ENCODE measurements at places on chromosomes 7 and 10.
A peak's percentile ranks its signal among the peaks of the same experiment; 100 is the strongest.

GRCh38 chr10:13690281-13690825 is 103.6 kb downstream of the PRPF18 start:
- DNase-seq = no peak

DNA sequence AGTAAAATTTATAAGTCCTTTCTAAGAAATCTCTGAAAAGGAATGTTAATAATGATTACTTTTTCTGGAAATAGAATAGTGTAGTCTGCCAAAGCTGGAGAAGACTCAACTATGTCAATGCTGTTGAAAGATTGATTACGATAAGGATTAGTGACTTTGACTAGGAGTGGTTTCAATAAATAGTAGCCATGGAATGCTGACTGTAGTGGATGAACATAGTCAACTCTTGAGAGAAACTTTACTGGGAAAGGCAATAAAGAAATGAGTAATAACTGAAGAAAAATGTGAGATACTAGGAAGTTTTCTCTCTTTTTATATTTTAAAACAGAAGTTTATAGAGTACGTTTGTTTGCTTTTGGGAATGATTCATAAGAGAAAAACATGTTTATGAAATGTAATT is 105.0 kb upstream of the CDK13 start:
- no peak for DNase-seq

- no peak for DNase-seq
Observed at GRCh38 chr7:71543396-71543795, 411.5 kb downstream of the GALNT17 start.

- DNase-seq = no peak
Observed at GRCh38 chr7:82789883-82790609, 346.5 kb upstream of the CACNA2D1 start.

- no peak for DNase-seq
Observed at GRCh38 chr10:69862882-69863530, 61.3 kb downstream of the COL13A1 start.

DNA sequence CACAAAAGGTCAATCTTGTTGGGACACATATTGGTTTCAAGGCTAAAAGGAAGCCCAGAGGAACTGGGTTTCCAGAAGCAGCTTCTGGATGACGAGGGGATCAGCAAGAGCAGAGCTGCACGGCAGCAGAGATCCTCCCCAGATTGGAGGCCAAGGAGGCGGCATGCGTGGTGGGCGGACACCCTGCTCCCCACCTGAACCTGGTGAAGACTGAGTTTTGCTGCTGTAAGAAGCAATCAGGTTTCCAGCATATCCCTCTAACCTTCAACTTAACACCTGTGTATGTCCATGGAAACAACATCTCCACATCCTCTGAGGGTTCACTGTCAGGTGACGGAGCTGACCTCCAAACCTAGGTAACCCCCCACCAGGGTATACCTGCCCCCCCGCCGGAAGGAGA is 35.1 kb downstream of the SLIT1 start:
- DNase-seq = no peak

GRCh38 chr10:69957886-69958555 is 94.6 kb upstream of the MACROH2A2 start:
- DNase-seq = no peak

- DNase-seq = no peak
Observed at GRCh38 chr10:90461437-90462155, 396.2 kb downstream of the HTR7 start.

GRCh38 chr7:12434012-12434642 is 30.5 kb upstream of the VWDE start:
- no peak for DNase-seq

- DNase-seq = peak; percentile 55
Observed at GRCh38 chr7:151017953-151018420, 6.3 kb downstream of the ATG9B start.

- DNase-seq = no peak
Observed at GRCh38 chr10:74825371-74826141, 844 bp upstream of the KAT6B start.

DNA sequence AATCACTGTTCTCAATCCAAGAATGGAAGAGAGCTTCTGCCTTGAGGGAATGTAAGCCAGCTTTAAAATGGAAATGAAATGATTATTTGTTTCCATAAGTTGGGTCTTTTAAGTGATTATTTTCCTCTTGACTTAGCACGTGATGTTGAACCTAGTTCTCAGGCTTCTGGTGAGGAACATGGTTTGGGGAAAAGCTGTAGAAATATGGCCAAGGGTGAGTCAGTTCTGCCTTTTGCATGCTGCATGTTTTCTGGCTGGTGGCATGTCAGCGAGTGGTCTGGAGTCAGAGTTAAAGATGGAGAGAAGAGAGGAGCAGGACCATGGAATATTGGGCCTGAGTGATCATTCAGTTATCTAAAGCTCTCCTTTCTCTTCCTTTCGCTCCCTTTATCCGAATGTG is 54.0 kb downstream of the DNAH11 start:
- no peak for DNase-seq

- DNase-seq = no peak
Observed at GRCh38 chr10:120433141-120433540, 23.9 kb upstream of the PLPP4 start.

GRCh38 chr10:79468841-79469585 is 23.6 kb upstream of the ZCCHC24 start:
- no peak for DNase-seq

GRCh38 chr7:14275356-14275755 is 285.9 kb upstream of the ETV1 start:
- no peak for DNase-seq

DNA sequence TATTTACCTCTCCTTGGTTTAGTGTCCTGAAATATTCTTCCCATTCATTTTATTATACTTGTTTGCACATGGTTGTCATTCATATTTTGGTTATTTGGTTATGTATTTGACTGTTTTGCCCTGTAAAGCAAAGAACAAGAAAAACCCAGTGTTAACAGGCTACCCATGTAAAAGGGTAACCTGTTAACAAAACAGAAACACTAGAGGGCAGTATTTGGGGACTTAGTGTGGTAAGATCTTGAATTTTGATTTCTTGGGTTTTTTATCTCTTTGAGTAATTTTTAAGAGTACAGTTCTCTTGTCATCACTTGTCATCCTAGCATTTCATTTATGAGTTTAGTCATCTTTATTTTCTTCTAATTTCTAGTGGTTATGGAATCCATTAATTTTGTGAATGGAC is 51.3 kb downstream of the POLL start:
- DNase-seq = no peak

DNA sequence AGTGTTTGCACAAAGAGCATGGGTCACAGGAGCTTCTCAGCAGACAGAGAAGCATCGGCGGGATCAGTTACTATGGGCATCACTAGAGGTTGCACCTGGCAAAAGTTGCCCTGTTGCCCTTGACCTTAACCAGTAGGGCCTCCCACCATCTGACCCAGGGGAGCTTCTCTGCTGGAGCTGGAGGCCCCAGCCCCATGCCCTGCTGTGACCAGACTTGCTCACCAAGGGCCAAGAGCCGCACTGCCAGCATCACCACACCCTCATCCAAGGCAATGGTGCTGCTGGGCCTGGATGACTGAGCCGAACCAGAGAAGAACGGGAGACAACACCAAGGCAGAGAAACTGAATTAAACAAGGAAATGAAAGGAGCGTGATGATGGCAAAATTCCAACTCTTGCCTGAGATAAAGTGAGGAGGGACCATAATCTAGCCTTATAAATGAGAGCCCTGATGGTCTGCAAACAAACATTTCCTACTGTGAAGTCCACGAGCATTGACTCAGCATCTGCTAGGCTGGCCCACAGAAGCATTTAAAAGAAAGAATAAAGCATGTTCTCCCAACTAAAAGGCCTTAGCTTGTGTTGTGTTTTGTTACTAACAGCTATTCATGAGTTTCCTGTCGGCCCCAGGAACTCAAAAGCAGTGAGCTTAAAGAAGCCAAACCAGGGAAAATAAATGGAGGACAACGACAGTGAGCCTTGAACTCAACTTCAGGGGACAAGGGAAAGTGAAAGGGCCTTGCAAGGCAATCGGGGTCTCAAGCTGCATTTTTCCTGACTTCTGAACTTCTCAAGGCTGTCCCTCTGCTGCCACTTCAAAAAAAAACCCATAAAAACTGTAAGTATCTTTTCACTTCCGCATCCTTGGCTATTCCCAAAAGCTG is 60.4 kb downstream of the AFAP1L2 start:
- DNase-seq = no peak

GRCh38 chr10:99430116-99430450 is 341 bp downstream of the GOT1 start:
- no peak for DNase-seq

- DNase-seq = no peak
Observed at GRCh38 chr10:95837783-95838182, 70.0 kb upstream of the CC2D2B start.

DNA sequence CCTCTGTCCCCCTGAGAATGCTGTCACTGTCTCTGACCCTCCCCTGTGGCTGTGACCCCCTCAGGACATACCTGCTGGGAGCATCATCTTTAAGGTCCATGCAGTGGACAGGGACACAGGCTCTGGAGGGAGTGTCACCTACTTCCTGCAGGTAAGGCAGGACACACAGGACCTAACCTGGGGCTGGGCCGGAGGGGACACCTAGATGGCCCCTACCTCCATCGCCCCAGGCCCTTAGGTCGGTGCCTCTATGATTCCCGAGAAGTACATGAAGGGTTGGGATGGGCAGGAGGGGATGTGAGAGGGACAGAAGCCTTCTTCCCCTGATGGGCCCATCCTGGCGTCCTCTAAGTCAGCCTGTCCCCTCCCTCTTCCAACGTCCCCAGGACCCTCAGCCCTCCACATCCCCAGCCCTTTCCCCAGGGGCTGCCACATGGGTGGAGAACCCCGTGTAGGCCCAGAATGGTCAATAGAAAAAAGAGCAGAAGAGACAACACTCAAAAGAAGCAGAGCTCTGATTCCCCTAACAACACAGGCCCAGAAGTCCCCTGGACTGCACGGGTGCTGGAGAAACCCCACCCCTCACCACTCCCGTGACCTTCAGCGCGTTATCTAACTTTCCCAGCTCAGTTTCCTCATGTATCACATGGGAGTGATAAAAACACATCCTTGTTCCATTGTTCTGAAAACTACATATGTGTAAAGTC is 6.4 kb downstream of the CDHR1 start:
- DNase-seq = no peak

DNA sequence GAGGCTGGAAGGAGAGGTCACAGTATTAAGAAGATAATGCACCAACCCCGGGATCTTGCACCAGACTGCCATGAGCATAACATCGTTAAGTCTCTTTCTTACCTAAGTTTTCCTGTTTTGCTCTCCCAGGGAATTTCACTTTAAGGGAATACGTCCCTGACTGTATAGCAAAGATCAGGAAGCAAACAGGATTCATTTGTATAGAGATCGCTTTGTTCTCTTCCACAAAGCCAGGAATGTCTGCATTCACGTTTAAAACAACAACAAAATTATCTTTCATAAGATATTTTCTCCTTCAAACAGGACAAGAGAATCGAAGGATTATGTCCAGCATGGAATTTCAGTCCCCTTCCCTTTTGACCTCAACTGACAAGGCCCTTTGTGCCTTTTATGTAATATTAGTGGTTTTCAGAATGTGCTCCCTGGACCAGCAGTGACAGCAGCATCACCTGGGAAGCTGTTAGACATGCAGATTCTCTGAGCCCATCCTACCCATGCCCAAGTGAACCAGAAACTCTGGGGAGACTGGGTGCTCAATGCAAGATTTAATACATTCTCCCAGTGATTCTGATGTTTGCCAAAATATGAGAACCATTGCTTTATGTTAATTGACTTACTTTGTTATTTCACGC is 286.3 kb downstream of the FGFR2 start:
- DNase-seq = no peak

- DNase-seq = no peak
Observed at GRCh38 chr10:62582804-62583208, 208.6 kb downstream of the ZNF365 start.

DNA sequence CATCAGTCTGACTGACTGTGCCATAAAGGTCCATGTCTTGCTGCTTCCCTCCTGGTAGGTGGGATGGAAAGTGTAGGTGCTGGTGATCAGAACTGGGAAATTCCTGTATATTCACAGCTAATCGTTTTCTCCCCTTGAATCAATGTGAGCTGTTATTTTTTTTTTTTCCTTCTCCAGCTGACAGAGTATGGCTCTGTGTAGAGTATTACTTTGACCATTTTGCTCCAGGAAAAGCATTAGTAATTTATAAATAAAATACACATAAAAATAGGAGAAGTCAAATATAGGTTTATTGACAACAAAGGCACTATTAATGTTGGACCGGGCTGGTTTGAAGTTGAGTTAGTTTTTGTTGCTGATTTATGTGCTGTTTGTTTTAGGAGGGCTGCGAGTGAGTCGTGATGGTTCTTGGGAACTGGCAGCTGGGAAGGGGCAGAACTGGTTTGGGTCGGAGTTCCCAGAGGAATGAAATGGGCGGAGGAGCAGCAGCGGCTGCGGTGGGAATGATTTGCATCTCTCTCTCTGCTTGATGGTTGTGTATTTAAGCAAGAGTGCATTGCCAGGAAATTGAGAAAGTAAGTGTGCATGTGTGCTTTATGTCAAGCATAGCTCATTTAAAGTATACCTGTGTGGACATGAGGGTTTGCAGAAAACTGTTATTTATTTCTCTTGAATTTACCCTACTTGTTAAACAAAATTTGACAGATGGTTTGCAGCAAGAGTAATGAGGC is 80.9 kb downstream of the LRMDA start:
- no peak for DNase-seq

DNA sequence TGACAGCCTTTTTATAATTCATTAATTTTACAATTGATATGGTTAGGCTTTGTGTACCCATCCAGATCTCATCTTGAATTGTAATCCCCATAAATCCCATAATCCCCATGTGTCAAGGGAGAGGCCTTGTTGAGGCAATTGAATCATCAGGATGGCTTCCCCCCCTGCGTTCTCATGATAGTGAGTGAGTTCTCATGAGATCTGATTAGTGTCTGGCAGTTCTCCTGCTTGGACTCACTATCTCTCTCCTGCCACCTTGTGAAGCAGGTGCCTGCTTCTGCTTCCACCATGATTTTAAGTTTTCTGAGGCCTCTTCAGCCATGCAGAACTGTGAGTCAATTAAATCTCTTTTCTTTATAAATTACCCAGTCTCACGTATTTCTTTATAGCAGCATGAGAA is 165.7 kb upstream of the GNAI1 start:
- no peak for DNase-seq

GRCh38 chr7:34162027-34162565 is 256.8 kb downstream of the BMPER start:
- DNase-seq = no peak

DNA sequence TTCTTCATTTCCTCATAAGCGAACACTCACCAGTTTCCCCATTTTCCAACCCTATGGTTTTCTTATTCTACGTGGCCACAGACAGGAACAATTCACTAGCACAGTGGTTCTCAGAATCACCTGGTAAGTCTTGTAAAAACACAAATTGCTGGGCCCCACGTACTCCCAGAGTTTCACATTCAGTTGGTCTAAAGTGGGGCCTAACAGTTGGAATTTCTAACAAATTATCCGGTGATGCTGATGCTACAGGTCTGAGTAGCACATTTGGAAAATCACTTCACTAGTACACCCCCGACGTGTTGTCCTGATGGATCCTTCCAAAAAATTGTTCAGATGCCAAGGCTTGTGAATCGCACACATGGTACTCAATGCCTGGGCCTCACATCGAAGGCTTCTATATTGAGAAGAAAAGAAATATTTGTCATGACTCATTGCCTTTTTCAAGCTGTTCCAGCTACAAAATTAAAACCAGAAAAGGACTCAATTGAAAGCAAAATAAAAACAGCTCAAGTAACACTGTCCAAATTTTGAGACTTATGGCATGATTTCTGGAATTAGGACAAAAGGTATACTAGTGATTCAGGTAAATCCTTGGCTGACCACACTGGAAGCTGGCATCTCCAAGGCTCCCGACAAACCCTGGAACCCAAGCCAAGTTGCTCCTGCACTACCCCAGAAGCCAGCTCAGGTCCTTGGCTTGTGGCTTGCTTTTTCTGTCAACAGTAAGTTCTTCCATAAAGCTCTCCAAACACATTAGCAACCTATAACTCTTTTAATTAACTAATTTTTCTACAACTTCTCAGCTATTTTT is 12.9 kb upstream of the VIM start:
- no peak for DNase-seq

All from effector memory CD4-positive, alpha-beta T cell (primary cell).